ENCODE measurements at places on chromosomes 7 and 10.

- no peak for DNase-seq
These were observed 23.7 kb upstream of the DUSP5 start for GRCh38 chr10:110474017-110474416.

- DNase-seq: no peak
These were observed 79.9 kb upstream of the AGR3 start for GRCh38 chr7:16961641-16962040.

- peak; percentile 68 for DNase-seq
These were observed 51.9 kb downstream of the DENND11 start for GRCh38 chr7:141649865-141650634.

GRCh38 chr10:124870854-124871425 lies 69.3 kb downstream of the ABRAXAS2 start:
- DNase-seq: no peak

- no peak for DNase-seq
These were observed 104.8 kb downstream of the JAZF1 start for GRCh38 chr7:28075674-28076358.

DNA sequence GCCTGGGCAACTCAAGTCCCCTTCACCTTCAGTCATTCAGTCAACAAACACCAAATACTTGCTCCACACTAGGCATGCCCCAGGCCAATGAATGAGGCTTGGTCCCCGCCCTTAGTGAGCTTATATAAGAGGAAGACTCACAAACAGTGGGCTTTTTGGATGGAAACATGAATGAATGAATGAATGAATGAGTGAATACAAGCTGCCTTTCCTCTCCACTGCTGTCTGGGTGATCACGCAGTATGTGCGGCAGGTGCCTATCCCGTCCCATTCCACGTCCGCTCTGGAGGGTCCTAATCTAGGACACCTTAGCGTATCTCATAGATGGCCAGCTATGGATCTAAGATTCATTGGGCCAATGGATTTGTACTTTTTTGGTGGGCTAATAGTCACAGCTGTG lies 19.8 kb upstream of the GTF2I start:
- no peak for DNase-seq

DNA sequence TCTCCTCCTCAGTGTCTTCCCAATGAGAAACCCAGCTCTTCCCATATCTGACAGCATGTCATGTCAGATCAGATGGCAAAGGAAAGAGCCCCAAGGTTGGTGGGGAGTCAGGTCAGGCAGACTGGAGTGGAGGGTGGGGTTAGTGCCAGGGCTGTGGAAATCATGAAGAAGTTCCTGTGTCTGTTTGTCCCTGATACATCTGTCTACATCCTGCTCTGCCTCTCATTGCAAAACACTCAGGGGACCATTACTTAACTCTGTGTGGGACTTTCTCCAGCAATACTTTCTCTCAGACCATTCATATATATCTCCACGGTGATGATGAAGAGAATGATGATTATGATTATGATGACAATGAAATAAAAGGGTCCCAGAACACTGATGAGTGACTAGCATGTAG lies 3.3 kb downstream of the PRRT4 start:
- DNase-seq: no peak
